ENCODE measurements at places on chromosomes 11 and 22. TPM values are rescaled to one million over a fixed set of nuclear protein-coding genes. Genes with fewer than 3 reads are reported as not detected.
A peak's percentile ranks its signal among the peaks of the same experiment; 100 is the strongest.

DNA sequence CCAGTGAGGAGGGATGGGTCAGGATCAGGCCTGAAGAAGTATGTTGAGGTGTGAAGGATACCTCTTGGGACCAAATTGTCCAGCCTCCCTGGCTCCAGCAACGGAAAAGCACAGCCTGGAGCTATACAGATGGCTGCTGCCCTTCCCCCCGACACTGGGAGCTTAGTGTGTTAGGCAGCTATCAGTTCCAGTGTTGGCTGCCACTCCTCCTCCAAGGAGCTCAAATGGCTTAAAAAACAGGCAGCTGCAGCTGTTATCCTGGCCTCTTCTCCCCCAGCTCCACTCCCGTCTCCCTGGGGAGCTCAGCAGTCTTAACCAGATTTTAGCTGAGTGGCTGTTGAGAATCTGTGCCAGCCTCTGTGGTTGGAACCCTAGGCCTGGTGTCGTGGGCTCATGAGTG lies 225.0 kb downstream of the JRKL start:
- no peaks in the 10 kb centered on the region for H3K4me1 ChIP-seq
- H3K4me3 ChIP-seq, result no peak overlapping the region
- H3K27me3 ChIP-seq, result no peaks in the 10 kb centered on the region
- no peak overlapping the region for H3K27ac ChIP-seq
- no peak for DNase-seq

- no peak for DNase-seq
- H3K36me3 ChIP-seq, result no peaks in the 10 kb centered on the region
- H3K4me1 ChIP-seq, result no peaks in the 10 kb centered on the region
- H3K27me3 ChIP-seq, result no peaks in the 10 kb centered on the region
- H3K4me3 ChIP-seq, result no peak overlapping the region
These were observed 225.4 kb downstream of the NTM start for GRCh38 chr11:131595797-131596196.

- H3K36me3 ChIP-seq, result peaks cover 19% of the 10 kb centered on the region
- H3K4me3 ChIP-seq, result peak overlapping the region; percentile 70
- peak; percentile 49 for DNase-seq
- H3K27ac ChIP-seq, result peak overlapping the region; percentile 88
These were observed 668 bp downstream of the MADD start for GRCh38 chr11:47270331-47271271.

DNA sequence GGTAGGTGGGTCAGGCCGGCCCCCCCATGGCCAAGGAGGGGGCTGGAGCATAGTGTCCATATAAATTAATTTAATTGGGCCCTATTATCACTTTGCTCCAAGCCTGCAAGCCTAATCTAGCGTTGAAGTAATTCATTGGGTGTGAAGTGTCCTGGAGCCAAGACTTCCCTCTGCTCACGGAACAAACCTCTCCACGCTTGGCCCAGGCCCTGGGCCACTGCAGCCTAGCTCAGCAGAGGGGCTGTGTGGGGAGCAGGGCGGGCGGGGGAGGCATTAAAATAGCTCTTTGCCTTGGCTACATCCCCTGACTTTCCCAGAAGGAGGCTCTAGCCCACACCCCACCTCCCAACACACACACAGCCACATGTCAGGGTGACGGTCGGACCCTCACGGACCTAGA lies 73.5 kb downstream of the THAP12 start:
- no peaks in the 10 kb centered on the region for H3K36me3 ChIP-seq
- H3K4me3 ChIP-seq, result no peak overlapping the region
- H3K27ac ChIP-seq, result no peak overlapping the region
- peaks cover 25% of the 10 kb centered on the region for H3K27me3 ChIP-seq

DNA sequence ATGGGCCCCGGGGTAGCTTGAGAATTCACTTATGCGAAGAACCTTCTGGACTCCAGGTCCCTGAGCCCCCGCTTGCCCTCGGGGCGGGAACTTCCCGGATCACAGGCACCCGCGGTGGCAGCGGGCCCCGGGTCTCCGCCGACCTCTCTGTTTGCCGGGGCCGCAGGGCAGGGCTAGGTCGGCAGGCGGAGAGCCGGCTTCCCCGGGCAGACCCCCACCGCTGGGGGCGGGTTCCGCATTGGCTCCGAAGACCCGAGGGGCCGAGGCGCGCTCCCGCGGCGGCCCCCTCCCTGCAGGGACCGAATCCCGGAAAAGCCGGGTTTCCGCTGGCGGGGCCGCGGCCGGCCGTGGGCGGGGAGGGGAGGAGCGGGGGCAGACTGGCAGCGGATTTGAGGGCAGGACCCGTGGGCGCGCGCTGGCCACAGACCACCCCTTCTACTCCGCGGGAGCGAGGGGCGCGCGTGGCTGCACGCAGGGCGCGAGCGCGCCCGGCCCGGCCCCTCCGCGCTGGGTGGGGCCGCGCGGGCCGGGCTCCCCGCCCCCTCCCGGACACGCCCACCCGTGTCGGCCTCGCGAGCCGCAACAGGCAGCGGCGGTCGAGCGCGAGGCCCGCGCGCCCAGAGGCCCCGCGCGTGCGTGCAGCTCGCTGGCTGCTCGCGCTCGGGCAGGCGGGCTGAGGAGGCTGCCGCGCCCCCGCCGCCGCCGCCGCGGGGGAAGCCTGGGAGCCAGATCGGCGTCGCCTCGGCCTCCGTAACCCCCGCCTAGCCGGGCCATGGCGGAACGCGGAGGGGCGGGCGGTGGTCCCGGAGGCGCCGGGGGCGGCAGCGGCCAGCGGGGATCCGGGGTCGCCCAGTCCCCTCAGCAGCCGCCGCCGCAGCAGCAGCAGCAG lies at the start of gene PACS1:
TSS of gene PACS1 (plus strand) at position 558 of the 889 bp plus-strand sequence. CDS start at position 773, 215 bp downstream.
- no peaks in the 10 kb centered on the region for H3K27me3 ChIP-seq
- peak within 1 kb of the TSS; percentile 82 for H3K4me3 ChIP-seq
- H3K4me1 ChIP-seq, result peaks cover 59% of the 10 kb centered on the region
- peak within 1 kb of the TSS; percentile 59 for H3K27ac ChIP-seq

GRCh38 chr22:36819112-36819511 lies 2.3 kb upstream of the PVALB start:
- no peaks in the 10 kb centered on the region for H3K36me3 ChIP-seq
- no peak for DNase-seq
- no peaks in the 10 kb centered on the region for H3K4me1 ChIP-seq
- H3K4me3 ChIP-seq, result no peak overlapping the region
- no peak overlapping the region for H3K27ac ChIP-seq
- peaks cover 7% of the 10 kb centered on the region for H3K27me3 ChIP-seq

DNA sequence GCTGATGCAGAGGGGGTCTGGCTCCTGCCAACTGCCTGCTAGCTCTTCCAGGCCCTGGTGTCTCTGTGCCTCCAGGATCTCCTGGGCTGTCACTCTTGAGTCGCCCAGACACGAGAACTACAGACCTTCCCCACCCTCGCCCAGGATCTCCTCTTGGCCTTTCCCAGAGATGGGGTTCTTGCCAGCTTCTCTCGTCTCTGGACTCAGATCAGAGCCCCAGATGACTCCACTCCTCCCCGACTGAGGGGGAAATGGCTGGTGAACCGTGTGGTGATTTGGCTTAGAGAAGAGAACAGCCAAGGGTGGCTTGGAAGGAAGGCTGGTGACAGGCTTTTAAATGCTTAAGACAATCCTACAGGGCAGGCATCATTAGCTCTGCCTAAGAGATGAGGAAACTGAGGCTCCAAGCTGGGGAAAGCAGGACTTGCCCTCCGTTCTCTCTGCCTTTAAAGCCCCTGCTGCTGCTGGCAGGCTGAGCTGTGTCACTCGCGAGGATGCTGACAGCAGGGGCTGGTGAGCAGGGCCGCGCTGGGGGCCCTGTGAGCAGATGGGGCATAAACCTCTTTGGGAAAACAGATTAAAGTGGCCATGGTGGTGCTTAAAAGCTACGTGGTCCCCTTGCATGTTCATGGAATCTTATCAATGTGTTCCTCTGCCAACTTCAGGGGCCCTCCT lies 90.3 kb upstream of the THY1 start:
- no peaks in the 10 kb centered on the region for H3K36me3 ChIP-seq
- H3K27me3 ChIP-seq, result peaks cover 11% of the 10 kb centered on the region
- H3K4me3 ChIP-seq, result no peak overlapping the region
- no peaks in the 10 kb centered on the region for H3K4me1 ChIP-seq
- DNase-seq, result no peak

FAM181B gene
- total RNA-seq, result not detected

BIRC2 gene
- total RNA-seq, result 83.2 TPM

MB gene
- not detected for total RNA-seq

STIM1 gene
- 16.3 TPM for total RNA-seq

VPREB1 gene
- not detected for total RNA-seq

NEFH gene
- total RNA-seq, result not detected

Measured in HepG2 (cell line).